Cardiac ventricle fibroblast (primary cell): ENCODE measurements at places on chromosomes 7 and 10. TPM values are rescaled to one million over a fixed set of nuclear protein-coding genes. Genes with fewer than 3 reads are reported as not detected.

The ITPRIP gene
- total RNA-seq: 10.0 and 11.4 TPM in 2 replicates

The HOXA1 gene
- total RNA-seq: not detected in 2 replicates

The GIMAP4 gene
- total RNA-seq: 0.54 and 0.56 TPM in 2 replicates

The AGR3 gene
- not detected in 2 replicates for total RNA-seq

The SSC4D gene
- total RNA-seq: 0.37 and 1.2 TPM in 2 replicates

The PPP1R17 gene
- not detected in 2 replicates for total RNA-seq

The ATRNL1 gene
- total RNA-seq: under 0.01 TPM in 1 of 2 replicates, not detected in the other

The RSU1 gene
- 55.5 and 66.0 TPM in 2 replicates for total RNA-seq

The RADIL gene
- 0.19 and 1.3 TPM in 2 replicates for total RNA-seq

The NXPH1 gene
- not detected in 2 replicates for total RNA-seq

The CALN1 gene
- total RNA-seq: not detected in 2 replicates

The PTPRN2 gene
- total RNA-seq: 3.9 and 4.5 TPM in 2 replicates

The TMEM106B gene
- total RNA-seq: 33.1 and 66.0 TPM in 2 replicates

The SCART1 gene
- total RNA-seq: 0.73 and 2.2 TPM in 2 replicates

The SRRT gene
- 35.5 and 36.9 TPM in 2 replicates for total RNA-seq

The OR9A2 gene
- not detected in 2 replicates for total RNA-seq

The AS3MT gene
- total RNA-seq: 0.59 TPM in 1 of 2 replicates, not detected in the other

The EN2 gene
- total RNA-seq: 0.37 TPM in 1 of 2 replicates, not detected in the other

The TET1 gene
- 3.1 and 3.6 TPM in 2 replicates for total RNA-seq

The OR6V1 gene
- not detected in 2 replicates for total RNA-seq

The FOXI2 gene
- total RNA-seq: not detected in 2 replicates

The CDHR1 gene
- 0.06 TPM in 1 of 2 replicates, not detected in the other for total RNA-seq

The MUC3A gene
- total RNA-seq: not detected in 2 replicates

The METTL27 gene
- 2.0 and 3.0 TPM in 2 replicates for total RNA-seq
